ENCODE measurements at places on chromosomes 1 and 21.

- no peak for DNase-seq
Observed at GRCh38 chr1:15339570-15339969, 70.1 kb upstream of the EFHD2 start.

DNA sequence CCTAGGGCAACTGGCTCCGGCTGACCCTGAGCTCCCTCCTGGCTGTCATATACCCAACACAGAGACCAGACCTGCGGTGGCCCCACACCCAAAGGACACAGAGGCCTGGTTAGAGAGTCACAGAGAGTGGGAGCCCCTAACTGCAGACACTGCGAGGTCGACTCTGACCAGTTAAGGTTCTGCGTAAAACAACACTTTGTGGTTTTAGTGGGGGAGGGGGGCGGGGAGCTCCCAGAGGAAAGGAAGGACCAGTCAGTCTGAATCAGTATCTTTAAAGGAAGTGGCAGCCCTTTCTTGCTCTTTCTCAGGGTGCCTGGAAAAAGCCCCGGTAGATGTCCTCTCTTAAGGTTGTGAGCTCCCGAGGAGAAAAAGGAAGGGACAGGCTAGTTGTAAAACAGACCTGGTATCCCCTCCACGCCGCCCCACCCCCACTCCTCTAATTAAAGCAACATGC lies 2.4 kb downstream of the SSBP3 start:
- DNase-seq = no peak

- DNase-seq = no peak
Observed at GRCh38 chr1:79929356-79929755, 922.8 kb upstream of the ADGRL4 start.

GRCh38 chr1:238664139-238664538 lies 722.2 kb upstream of the CHRM3 start:
- no peak for DNase-seq

DNA sequence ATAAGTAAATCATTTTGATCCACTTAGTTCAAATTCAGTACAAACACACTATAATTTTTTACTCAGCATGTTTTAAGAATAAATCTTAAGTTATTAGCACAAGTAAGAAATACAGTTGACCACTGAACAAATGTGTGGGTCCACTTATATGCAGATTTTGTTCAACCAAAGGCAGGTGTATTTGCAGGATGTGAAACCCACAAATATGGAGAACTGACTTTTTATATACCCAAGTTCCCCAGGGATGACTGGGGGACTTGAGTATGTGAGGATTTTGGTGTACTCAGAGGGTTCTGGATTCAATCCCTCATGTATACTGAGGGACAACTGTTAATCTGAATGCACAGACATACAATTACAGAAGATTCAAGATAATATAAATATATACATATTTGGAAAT lies 25.7 kb upstream of the ERICH3 start:
- DNase-seq = no peak

DNA sequence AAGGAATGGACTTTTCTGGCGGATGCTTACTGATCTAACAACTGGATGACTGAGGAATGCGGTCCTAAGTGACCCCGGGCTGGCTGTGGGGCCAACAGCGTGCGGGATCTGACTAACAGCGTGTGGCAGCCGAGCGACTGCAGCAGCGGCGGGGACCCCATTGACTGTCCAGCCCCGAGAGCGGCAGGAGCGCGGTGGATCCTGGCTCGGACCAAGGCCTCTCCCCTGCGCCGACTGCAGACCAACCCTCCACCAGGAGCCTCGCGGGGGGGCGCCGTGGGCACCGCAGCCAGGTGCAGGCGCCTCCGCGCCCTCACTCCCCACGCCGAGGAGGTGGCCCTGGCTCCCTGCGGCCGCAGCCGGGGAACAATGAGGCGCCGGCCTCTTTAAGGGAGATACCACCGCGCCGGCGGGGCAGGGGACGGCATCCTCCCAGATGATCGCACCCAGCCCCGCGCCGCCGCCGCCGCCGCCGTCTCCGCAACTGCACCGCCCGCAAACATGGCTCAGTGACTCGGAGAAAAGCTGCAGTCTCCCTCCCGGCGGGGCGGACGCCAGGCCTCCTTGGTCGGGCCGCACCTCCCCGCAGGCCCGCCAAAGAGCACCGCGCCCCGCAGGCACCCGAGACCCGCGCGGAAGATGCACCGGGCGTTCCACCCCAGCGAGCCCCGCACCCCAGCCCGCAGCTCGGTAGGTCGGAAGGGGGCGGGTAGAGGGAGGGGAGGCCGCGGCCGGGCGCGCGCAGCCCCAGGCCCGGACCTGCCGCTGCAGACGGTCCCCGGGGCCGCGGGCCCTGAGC lies 694 bp upstream of the PDIK1L start:
- DNase-seq = peak; percentile 77

- peak; percentile 1 for DNase-seq
Observed at GRCh38 chr1:78840453-78841271, 165.9 kb downstream of the ADGRL4 start.
